ENCODE measurements at places on chromosomes 5 and 9.
A peak's percentile ranks its signal among the peaks of the same experiment; 100 is the strongest.

DNA sequence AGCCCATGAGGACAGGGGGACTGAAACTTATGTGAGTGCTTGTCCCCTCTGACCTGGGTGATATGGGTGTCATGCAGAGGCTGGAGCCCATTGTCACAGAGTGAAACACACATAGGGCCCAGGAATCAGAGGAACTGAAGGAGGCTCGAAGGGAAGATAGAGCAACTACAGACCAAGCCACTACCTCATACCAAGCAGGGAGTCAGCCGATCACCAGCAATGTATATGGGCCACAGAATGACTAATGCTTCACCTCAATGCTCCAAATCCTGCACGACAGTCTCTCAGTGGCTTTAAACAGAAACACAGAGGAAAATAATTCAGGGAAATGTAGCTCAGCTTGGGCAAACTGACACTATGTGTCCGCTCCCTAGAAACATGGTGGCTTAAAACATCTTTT lies 8.9 kb upstream of the FBXW11 start:
- no peak for DNase-seq

- DNase-seq: no peak
These were observed 23.1 kb downstream of the FGFR4 start for GRCh38 chr5:177109810-177110209.

- DNase-seq: peak; percentile 63
These were observed 29.7 kb downstream of the CNTFR start for GRCh38 chr9:34559624-34560455.

GRCh38 chr5:32405507-32405906 lies 39.0 kb downstream of the ZFR start:
- no peak for DNase-seq

DNA sequence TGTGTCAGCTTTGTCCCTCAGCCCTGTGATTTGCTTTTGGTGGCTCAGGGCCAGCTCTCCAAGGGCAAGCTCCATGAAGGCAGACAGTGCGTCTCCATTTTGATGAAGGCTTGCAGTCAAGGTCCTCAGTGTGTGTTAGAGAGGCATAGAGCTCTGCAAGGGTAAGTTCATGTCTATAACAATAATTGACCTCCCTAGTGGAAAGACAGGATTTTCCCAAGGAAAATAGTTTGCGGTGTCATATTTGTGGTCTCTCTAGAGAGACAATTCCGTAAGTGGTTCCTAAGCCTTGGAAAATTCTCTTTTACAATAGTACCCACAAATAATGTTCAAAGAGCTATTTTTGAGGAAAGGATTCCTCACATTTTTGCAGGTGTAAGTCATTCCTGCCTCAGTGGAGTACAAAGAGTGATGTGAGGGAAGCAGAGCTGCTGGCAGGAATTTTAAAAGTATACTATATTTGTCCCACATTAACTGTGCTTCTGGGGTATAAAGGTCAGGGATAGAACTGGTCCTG lies 40.2 kb downstream of the SLC1A3 start:
- DNase-seq: no peak

DNA sequence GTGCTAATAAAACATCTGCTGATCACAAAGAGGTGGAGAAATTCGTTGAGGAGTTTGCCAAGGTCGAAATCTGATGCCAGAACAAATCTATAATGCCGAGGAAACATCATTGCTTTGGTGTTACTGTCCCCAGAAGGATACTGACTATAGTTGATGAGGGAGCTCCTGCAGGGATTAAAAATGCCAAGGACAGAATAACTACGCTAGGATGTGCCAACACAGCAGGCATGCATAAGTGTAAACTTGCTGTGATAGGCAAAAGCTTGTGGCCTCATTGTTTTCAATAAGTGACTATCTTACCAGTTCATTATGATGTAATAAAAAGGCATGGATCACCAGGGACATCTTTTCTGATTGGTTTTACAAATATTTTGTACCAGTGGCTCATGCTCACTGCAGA lies 66.8 kb upstream of the ADCY2 start:
- DNase-seq: no peak

Measured in inflammatory macrophage treated with lipopolysaccharide for 1 hour (primary cell).